ENCODE measurements at places on chromosomes 3 and 15.

DNA sequence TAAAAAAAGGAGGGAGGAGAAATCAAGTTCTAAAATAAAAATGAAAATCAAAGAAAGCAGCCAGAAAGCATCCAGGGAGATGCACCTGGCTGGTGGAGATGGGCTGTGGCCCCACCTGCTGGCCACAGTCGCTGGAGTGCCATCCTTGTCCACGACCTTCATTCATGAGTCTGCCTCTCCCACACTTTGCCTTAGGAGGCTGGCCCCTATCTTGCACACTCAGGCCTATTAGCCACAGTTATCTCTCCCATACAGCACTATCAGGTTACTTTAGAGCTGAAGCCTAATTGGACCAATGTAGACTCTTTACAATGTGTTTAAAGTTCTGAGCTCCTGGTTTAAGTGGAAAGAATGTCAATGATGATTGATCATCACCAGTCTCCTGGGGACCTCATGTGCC is 392.0 kb upstream of the RORA start:
- DNase-seq: peak; percentile 13

- peak; percentile 77 for DNase-seq
These were observed 173.9 kb downstream of the SLC9A9 start for GRCh38 chr3:143674100-143674968.

DNA sequence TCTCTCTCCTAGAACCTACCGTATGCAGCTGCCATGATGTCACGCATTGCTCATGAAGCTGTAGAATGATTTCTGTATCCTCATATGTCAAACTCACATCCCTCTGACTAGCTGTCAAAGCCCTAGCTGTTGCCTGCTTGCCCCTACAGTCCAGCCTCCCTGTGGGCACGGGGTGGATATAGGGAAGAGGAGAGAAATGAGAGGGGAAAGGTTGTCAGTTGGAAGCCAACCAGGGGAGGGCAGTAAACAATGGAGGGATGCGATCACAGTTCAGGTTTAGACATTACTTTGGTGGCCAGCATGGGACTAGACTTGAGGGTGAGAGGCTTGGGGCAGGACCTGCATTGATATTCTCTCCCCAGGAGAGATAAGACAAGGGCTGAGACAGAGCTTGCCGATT is 1.7 kb upstream of the HDGFL3 start:
- DNase-seq: no peak

DNA sequence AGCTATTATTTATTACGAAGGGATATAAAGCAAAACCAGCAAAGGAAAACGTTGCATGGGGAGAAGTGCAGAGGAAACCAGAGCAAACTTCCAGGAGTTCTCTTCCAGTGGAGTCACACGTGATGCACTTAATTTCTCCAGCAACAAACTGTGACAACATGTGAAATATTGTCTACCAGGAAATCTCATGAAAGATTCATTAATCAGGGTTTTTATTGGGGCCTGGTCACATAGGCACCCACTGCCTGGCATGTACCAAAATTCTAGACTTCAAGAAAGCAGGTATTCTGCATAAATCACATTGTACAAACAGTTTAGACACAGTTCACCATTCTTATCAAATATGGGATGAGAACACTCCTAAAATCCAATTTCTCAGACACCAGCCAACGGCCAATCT is 5.4 kb upstream of the TFG start:
- no peak for DNase-seq

GRCh38 chr15:56906766-56907165 is 11.7 kb upstream of the TCF12 start:
- DNase-seq: no peak

GRCh38 chr3:53286727-53287126 is 30.9 kb upstream of the TKT start:
- DNase-seq: no peak

GRCh38 chr15:83753872-83754493 is 100.1 kb downstream of the ADAMTSL3 start:
- DNase-seq: no peak

- DNase-seq: no peak
These were observed 8.5 kb downstream of the SH2D7 start for GRCh38 chr15:78100886-78101285.

GRCh38 chr15:82958638-82959037 is 6.1 kb upstream of the HOMER2 start:
- DNase-seq: no peak

DNA sequence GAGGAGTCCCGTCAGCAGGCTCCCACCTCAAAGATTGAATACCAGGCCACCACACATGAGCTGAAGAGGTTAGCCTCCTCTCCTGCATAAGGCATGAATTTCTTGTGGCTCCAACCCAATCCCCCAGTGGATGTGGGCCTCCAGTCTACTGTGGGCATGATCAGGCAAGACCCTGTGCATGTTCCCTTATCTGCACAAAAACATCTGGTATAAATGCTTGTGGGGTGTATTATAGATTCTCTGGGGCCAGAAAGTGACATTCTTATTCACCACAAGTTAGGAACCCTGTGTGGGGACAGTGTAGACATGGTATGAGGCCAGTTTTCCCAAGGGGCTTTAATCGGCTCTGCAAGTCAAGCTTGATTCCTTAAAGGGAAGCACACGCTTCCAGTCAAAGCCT is 18.2 kb upstream of the UBP1 start:
- DNase-seq: no peak

- no peak for DNase-seq
These were observed 21.5 kb upstream of the GLCE start for GRCh38 chr15:69138963-69139362.

- no peak for DNase-seq
These were observed 43.2 kb upstream of the FGD5 start for GRCh38 chr3:14775563-14775962.

DNA sequence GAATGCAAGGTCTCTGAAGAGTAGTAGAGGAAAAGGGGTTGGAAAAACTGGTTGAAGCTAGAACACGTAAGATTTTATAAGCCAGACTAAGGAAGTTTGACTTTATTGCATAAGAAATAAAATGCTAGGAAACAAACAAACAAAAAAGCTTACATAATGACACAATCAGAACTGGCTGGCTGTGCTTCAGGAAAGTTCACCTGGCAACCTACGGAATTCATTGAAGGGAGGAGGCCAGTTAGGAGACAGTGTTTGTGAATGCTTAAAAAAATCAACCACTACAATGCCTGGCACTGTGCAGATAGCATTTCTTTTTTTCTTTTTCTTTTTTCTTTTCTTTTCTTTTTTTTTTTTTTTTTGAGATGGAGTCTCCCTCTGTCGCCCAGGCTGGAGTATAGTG is 1.9 kb upstream of the ICE2 start:
- no peak for DNase-seq
